ENCODE measurements at places on chromosomes 11 and 22. TPM values are rescaled to one million over a fixed set of nuclear protein-coding genes. Genes with fewer than 3 reads are reported as not detected.

DNA sequence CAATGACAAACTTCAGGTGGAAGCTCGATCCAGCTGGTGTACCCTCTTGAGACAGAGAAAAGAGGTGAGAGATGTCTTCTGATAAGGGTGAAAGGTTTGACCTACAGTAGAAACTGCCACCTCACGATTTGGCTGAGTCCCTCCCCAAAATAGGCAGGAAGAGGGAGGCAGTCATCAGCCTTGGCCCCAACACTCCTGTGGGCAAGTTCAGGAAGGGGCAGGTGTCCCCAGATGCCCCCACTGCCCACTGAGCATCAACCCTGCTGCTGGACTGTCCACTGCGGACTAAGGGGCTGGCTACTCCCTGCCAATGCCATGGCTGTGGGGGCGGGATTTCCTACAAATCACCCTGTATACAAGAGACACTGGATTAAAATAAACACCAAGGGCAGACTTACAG, 441.4 kb downstream of the BUD13 start:
- no peak for DNase-seq

APOC3 gene
- not detected for polyA plus RNA-seq

DNA sequence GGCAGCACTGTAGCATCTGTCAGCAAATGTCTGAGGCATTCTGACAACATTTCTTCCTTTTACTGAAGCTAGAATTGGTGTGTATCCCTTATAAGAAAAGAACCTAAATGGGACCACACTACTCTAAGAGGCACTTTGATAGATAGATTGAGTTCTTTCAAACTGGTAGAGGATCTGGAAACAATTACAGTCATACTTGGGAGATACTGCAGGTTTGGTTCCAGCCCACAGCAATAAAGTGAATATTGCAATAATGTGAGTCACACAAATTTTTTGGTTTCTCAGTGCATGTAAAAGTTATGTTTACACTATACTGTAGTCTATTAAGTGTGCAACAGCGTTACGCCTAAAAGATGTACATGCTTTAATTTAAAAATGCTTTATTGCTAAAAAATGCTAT, 96.9 kb downstream of the SBF2 start:
- DNase-seq = no peak

- peak; percentile 77 for DNase-seq
Observed at GRCh38 chr11:60377401-60378136, 763 bp upstream of the MS4A7 start.

- no peak for DNase-seq
Observed at GRCh38 chr11:116232364-116232828, 540.4 kb downstream of the BUD13 start.
